ENCODE measurements at places on chromosomes 1 and 21.
A peak's percentile ranks its signal among the peaks of the same experiment; 100 is the strongest.

GRCh38 chr21:40243685-40244084, 376.4 kb downstream of the PCP4 start:
- no peak for DNase-seq

GRCh38 chr1:241985787-241986186, 13.1 kb downstream of the MAP1LC3C start:
- no peak for DNase-seq

GRCh38 chr21:43733060-43733459, 14.1 kb downstream of the PDXK start:
- no peak for DNase-seq

GRCh38 chr21:43721206-43721605, 2.3 kb downstream of the PDXK start:
- no peak for DNase-seq

DNA sequence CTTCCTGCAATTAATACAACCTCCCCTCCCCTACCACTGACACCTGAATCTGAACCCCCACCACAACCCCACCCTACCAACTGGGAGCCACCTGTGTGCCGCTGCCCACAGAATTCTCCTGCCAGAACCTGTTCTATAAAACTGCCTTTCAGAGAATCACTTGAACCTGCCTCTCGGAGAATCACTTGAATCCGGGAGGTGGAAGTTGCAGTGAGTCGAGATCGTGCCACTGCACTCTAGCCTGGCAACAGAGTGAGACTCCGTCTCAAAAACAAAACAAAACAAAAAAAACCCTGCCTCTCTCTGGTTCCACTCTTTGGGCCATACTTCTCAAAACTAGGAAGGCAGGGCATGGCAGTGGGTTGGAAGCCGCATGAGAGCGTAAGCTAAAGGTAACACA, 5.7 kb downstream of the URB1 start:
- DNase-seq, result no peak

GRCh38 chr1:219692981-219693380, 80.1 kb upstream of the ZC3H11B start:
- DNase-seq, result no peak

DNA sequence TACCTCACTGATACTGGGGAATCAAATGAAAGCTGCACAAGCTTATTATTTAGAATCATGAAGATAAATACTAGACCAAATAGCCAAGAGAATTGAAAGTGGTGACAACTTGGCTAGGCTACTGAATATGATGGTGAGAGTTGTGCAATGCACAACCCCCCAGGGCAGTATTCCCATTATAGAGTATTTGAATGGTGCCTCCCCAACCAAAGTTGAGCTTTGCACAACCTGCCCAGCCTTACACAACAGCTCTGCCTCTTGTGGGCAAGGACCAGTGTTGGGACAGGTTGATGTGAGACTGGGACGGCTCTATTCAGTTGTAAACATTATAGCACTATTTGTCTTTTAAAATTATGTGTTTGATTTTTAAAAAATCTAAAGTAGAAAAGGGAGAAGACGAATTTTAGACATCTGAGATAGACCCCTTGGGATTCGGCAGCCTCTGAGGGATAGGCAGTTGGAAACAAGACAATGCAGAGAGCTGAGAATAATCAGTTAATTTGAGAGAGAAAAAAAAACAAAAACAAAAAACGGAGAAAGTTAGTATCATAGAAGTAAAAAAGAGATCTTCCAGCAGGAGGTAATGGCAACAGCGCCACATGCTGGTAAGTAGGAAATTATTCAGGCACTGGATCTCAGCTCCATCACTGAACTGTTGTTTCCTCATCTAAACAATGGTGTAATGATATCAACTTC, 91.0 kb upstream of the KCNA3 start:
- peak; percentile 42 for DNase-seq

DNA sequence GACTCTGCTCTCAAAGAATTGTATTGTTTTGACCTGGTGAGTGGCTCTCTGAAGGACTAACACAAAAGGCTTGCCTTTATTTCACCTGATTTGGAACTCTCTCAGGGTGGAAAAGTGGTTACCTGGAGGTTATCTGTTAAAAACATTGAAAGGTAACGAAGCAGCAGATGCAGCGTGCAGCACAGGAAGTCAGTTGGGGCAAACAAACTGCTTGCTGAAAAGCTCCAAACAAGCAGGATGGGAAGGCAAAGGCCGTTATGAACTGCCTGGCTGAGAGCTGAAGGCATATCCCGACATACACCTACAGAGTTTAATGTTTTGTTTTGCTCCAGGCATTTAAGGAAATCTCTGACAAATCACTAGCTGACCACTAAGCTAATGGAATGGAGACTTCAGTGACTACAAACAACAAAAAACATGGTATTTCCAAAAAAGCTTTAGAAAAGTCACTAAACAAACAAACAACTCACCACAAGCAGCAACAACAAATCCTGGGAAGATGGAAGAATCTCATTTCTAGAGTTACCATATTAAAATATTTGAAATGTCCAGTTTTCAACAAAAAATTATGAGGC, 44.3 kb upstream of the BATF3 start:
- DNase-seq, result no peak

GRCh38 chr1:181335631-181336030, 147.7 kb upstream of the CACNA1E start:
- no peak for DNase-seq

DNA sequence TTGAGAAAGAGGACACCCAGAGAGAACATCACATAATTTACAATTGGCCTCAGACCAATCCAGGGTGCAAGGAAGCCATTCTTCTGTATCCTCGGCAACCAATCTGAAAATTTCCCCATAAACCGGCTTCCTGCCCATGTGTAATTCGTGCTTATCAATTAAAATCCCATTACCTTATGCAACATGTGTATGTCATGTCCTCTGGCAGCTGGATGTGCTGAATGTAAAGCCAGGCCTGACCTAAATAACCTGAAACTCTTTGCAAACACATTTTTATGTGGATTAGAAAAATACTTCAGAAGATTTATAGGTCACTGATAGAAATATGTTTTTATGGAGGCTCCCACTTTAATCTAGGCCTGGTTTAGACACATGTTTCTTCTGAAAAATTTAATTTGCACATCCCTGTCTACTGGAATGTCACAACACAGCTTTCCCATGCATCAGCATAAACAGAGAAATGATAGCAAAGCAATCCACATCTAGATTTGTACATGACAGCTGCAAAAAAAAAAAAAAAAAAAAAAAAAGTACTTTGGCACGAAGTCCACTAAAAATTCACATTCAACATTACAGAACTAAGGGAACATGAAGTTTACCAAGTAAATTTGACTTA, 69.4 kb upstream of the SAMSN1 start:
- no peak for DNase-seq

DNA sequence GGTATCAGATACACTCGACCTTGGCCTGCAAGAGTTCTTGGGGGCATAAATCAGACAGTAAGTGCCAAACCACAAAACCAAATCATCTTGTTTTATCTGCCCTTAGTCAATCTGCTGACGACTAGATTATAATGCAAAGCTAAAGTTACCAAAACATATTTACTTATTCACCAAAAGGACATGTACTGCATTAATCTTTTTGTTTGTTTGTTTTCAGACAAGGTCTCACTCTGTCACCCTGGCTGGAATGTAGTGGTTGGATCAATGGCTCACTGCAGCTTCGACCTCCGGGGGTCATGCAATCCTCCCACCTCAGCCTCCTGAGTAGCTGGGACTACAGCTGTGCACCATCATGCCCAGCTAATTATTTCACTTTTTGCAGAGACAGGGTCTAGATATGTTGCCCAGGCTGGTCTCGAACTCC, 114.7 kb downstream of the APP start:
- no peak for DNase-seq

- no peak for DNase-seq
These were observed 145.2 kb upstream of the ETS2 start for GRCh38 chr21:38660333-38661196.

- no peak for DNase-seq
These were observed 142.2 kb downstream of the RABGAP1L start for GRCh38 chr1:174301295-174302077.

DNA sequence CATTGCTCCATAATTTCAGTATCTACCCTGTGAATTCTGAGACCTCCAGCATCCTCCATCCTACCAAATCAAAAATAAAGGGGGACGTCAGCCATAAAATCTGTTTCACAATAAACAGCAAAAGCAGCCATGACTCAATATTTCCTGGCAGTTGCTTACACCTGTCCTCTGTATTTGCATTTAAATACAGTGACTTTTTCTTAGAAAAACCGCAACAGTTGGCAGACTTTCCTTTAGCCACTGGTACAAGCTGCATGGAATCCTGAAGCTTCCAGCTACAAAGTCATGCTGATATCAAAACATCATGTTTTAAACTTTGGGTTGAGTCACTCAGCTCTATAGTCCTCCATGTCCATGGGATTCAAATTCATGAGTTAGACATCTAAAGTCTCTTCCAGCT, 278.0 kb upstream of the KAZN start:
- DNase-seq, result no peak

DNA sequence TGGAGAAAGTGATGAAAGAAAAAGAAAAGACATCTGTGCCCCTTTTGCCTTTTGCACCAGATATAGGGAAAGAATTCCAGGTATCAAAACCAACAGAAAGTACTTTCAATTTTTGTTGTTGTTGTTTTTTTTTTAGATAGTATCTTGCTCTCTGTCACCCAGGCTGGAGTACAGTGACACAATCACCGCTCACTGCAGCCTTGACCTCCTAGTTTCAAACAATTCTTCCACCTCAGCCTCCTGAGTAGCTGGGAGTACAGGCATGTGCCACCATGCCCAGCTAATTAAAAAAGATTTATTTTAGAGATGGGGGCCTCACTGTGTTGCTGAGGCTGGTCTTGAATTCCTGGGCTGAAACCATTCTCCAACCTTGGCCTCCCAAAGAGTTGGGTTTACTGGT, 31.3 kb upstream of the IVNS1ABP start:
- DNase-seq, result no peak

GRCh38 chr21:43957611-43958362, 54.3 kb upstream of the TRAPPC10 start:
- no peak for DNase-seq

- no peak for DNase-seq
These were observed 21.6 kb upstream of the GPR137B start for GRCh38 chr1:236120721-236121153.

GRCh38 chr1:220997791-220998190, 118.5 kb downstream of the HLX start:
- no peak for DNase-seq

GRCh38 chr1:78255846-78256245, 210.1 kb downstream of the GIPC2 start:
- no peak for DNase-seq

GRCh38 chr1:14113841-14114567, 414.0 kb downstream of the PRDM2 start:
- DNase-seq, result no peak

GRCh38 chr1:70331962-70332361, 22.6 kb downstream of the ANKRD13C start:
- no peak for DNase-seq

DNA sequence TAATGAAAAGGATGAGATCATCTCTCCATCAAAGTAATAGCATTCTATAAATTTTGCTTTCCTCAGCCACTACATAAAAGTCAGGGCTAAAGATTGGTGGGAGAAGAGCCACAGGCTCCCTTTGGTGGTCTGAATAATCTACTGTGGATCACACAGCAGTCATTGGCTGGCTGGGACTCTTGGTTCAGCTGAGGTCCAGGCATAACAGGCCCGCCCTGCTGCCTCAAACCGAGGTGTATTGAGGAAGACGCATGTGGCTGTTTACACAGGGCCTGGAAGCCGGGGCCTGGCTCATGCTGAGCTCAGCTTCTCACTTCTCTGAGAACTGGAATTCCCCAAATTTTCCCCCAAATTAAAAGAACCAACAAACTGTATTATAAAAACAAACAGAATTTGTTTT, 139.2 kb downstream of the PTPRC start:
- DNase-seq, result no peak

DNA sequence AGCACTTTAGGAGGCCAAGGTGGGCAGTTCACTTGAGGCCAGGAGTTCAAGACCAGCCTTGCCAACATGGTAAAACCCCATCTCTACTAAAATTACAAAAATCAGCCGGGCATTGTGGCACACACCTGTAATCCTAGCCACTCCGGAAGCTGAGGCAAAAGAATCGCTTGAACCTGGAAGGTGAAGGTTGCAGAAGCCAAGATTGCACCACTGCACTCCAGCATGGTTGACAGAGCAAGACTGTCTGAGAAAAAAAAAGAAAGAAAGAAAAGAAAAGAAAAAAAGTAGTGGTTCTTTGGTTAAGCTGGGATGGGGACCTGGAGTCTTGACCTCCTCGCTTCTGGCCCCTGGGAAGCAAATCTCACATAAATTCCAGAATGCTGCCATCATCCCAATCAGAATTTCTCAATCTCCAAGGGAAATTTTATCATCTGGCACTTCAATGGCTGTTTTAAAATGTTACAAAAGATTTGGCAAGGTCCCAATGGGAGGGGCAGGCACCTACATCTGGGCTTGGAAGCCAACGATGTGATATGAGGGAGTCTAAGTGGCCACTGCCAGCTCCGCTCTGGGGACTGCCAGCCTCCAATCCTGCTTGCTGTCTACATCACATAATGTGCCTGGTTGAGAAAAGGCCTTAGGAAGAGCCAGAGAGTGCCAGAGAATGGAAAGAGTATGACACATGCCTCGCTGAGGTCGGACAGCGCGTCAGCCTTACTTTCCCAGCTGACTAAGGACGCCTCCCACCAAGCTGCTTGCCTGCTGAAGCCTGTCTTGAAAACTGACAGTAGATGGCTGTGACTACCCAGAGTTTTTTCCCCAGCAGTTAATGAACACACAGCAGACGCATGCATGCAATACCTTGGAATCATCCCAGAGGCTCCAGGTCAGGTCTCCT, 42.1 kb upstream of the SRP9 start:
- DNase-seq, result no peak

- DNase-seq, result no peak
These were observed 92.6 kb downstream of the ST3GAL3 start for GRCh38 chr1:43799656-43800635.

DNA sequence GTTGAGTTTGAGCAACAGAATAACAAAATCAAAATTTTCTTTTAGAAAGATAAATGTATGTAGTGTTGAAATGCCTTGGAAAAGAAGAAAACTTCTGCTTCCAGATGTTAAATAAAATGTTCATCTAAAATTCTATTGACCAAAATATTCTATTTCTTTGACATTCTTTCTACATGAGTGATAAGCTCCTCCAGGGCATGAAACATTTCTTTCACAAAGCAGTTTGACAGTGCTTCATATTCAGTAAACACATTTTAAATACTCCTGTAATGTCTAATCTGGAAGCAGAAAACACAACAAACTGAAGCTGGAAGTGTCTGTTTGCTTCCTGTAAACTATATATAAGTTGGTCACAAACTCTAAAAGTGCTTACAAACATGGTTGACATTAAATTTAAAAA, 61.5 kb downstream of the RGS21 start:
- DNase-seq, result no peak

Data from activated T-cell treated with anti-CD3 and anti-CD28 coated beads for 24 hours (primary cell).